ENCODE measurements at places on chromosomes 7 and 10.
A peak's percentile ranks its signal among the peaks of the same experiment; 100 is the strongest.

- DNase-seq: peak; percentile 98
Observed at GRCh38 chr7:139915864-139916716, 87.0 kb downstream of the TBXAS1 start.

DNA sequence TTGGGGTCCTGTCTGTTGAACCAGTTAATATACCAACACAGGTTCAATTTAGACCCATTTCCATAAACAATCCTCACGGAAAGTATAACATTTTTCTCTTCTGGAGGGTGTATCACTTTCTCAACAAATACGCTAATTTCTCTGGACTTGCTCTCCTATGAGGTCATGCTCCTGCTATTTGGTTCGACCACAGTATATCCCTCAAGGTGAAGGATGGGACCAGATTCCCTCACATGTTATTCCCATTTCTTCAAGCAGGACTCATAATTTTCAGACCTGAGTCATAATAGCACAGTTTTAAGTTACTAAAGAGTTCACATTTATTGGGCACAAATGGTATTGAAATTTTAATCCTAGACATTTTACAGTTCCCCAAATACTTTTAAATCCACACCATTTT lies 57.2 kb downstream of the ADAM12 start:
- peak; percentile 35 for DNase-seq

DNA sequence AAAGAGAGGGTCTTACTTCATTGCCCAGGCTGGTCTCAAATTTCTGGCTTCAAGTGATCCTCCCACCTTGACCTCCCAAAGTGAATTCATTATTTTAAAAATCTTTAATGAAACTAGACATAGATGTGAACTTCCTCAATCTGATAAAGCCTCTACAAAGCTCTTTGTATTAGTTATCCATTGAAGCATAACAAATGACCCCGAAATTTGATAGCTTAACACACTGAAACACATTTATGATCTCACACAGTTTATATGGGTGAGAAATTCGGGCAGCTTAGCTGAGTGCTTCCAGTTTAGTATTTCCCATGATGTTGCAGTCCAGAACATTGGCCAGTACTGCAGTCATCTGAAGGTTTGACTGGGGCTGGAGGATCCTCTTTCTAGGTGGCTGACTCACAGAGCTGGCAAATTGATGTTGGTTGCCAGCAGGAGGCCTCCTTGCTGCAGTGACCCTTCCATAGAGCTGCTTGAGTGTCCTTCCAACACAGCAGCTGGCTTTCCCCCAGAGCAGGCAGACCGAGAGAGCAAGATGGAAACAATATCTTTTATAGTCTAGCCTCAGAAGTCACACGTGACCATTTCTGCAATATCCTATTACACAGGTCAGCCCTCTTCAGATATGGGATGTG lies 16.6 kb upstream of the WNT8B start:
- no peak for DNase-seq

GRCh38 chr10:75841266-75841665 lies 409.8 kb downstream of the LRMDA start:
- DNase-seq: no peak

GRCh38 chr7:39624442-39624807 lies 1.1 kb downstream of the RALA start:
- DNase-seq: no peak

DNA sequence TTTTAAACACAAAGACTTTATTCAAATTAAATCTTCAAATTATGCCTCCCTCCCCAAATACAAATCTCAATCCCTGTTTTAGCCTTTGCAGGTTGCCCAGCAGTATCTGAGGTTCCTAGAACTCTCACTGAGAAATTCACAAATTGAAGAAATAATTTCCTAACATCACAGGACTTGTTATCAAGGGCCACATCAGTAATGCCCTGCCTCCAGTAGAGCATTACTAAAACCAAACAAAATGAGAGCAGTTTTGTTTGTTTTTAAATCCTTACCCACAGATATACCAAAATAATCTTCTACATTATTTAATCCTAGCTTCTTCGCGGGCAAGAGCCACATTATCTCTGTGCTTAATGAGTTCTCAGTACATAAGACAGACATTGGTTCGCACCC lies 152.2 kb downstream of the SGMS1 start:
- DNase-seq: no peak

- no peak for DNase-seq
Observed at GRCh38 chr7:138023618-138024342, 21.9 kb upstream of the CREB3L2 start.

DNA sequence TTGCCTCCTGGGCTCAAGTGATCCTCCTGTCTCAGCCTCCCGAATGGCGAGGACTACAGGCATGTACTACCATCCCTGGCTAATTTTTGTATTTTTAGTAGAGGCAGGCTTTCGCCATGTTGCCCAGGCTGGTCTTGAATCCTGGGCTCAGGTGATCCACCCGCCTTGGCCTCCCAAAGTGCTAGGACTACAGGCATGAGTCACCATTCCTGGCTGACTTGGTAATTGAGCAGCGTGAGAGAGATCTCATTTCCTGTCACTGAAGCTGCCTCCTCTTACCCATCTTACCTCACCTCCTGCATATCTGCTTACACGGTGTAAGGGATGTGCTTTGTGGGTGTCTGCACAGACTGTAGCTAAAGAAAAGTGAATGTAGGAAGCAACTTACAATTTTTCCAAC lies 9.7 kb downstream of the IFIT3 start:
- no peak for DNase-seq

GRCh38 chr7:73717991-73718405 lies 1.5 kb downstream of the STX1A start:
- DNase-seq: peak; percentile 85

DNA sequence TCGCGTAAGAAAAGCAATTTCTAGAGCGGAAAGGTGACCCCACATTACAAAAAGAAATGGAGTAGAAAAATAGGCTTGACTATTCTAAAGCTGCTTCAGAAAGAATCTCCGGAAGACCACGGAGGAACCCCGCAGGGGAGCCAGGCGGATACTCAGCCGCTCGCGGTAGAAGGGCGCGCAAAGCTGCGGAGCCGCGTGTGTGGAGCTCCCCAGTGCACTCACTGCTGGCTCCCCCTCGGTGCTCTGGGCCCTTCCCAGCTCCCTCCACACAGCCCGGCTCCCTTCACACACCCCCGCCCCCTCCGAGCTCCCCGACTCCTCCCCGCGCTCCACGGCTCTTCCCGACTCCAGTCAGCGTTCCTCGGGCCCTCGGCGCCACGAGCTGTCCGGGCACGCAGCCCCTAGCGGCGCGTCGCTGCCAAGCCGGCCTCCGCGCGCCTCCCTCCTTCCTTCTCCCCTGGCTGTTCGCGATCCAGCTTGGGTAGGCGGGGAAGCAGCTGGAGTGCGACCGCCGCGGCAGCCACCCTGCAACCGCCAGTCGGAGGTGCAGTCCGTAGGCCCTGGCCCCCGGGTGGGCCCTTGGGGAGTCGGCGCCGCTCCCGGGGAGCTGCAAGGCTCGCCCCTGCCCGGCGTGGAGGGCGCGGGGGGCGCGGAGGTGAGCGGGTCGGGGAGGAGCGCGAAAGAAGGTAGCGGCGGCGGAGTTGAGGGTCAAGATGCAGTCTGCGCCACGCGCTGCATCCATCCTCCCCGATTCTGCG lies at the start of gene STEAP2:
TSS of gene STEAP2 (plus strand) at position 350 of the 758 bp plus-strand sequence. CDS start 13,343 bp downstream, outside the sequence.
- peak; percentile 89 for DNase-seq

- DNase-seq: peak; percentile 78
Observed at GRCh38 chr10:3887885-3888476, 103.0 kb upstream of the KLF6 start.

- no peak for DNase-seq
Observed at GRCh38 chr7:143467724-143468123, 9.9 kb upstream of the TAS2R41 start.

DNA sequence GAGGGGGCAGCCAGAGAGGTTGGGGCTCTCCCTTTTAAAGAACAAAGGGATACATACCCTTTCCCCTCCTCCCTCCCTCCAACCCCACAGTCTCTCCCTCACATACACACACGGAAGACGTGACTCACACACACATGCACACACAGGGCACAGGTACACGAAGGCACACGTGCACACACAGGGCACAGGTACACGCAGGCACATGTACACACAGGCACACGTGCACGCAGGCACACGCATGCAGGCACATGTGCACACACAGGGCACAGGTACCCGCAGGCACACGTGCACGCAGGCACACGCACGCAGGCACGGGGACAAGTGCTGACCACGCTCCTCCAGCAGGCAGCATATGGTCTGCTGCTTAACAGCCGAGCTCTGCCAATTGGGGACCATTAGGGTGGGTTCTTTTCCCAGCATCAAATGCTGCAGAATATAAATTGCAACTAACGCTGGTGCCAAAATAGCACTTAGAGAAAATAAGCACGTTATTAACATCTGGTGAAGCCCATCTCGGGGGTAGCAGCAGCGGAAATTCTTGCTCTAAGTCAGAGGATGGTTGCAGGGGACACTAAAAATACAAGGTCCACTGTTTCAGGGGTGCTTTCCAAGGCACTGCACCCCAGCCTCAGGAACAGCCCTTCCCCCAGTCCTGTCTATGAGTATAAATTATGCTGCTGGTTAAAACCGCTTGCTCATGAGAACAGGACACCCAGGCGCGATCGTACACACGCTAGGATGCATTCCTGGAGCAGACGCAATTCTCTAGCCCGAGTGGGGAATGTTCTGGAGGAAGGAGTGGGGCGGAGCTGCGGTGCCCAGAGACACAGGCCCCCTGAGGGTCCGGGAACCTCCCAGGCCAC lies 55.2 kb upstream of the TNRC18 start:
- peak; percentile 74 for DNase-seq

GRCh38 chr10:133451346-133451745 lies 2.4 kb upstream of the SCART1 start:
- no peak for DNase-seq

DNA sequence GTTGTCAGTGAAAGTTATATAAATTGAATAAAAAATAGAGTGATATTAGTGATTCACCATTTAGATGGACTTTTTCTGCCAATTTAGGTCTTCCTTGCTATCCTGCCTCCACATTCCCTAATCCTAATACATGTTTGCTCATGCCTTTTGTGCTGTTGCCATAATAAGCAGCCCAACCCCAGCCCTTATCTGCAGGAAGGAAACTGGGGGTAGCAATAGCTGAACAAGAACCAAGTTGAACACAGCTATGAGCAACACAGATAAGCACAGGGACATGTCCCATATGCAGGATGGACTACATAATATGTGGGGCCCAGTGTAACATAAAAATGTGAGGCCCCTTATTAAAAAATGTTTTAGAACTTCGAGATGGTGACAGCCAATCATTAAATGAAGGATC lies 91.2 kb upstream of the AHR start:
- DNase-seq: no peak

- DNase-seq: no peak
Observed at GRCh38 chr7:47782792-47783191, 165.5 kb downstream of the PKD1L1 start.

All from HFFc6 (cell line).